ENCODE measurements at places on chromosomes 5 and 9.

- no peak for DNase-seq
Observed at GRCh38 chr5:37814699-37815098, 25.1 kb downstream of the GDNF start.

GRCh38 chr9:116499986-116500871 is 186.9 kb upstream of the TRIM32 start:
- no peak for DNase-seq

GRCh38 chr5:65073250-65073661 is 304.5 kb downstream of the CWC27 start:
- DNase-seq, result no peak

DNA sequence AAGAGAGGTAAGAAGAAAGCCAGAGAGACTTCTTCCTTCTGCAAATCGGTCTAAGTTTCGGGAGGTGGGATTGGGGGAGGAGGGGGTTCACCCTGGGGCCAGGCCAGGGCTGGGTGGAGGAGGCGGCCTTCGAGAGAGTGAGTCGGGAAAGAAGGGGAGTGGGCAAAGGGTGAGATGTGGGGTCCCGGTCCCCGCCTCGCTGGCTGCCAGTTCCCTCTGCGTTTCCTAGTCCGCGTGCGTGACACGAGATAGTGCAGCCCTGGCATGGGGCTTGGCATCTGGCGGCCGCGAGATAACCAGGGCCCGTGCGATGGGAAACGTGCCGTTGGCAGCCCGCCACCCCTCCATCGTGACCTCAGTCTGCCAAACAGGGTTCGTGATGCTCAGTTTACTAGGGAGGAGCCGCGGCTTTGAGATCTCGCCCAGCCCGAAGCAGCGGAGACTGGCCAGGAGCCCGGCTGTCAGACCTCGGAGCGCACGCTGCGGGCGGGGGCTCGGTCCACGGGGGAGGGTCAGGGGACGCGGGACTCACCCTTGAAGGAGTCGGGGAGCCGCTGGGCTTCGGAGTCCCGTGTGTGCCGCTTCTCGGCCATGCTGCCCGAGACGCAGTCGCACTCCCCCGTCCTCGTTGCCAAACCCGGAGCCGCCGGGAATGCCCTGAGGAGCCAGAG is at the start of gene STOM:
Gene STOM, minus strand, starts transcription at position 656 of the 671 bp plus-strand sequence. Its CDS starts 63 bp downstream, at position 593.
- DNase-seq, result peak; percentile 79

DNA sequence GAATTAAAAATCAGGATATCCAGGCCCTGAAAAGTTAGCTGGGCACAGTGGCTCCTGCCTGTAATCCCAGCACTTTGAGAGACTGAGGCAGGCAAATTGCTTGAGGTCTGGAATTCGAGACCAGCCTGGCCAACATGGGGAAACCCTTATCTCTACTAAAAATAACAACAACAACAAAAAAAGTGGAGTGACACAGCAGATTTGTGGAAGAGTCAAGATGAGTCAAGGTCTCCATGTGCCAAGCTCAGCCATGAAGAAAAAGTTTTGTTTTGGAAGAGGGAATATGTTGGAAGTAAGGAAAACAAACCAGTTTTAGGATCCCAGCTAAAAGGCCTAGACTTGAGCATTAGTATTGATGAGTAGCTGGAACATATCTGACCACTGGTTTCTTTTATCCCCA is 14.7 kb downstream of the LRRC70 start:
- no peak for DNase-seq

GRCh38 chr5:73637565-73637964 is 11.6 kb downstream of the ARHGEF28 start:
- no peak for DNase-seq

DNA sequence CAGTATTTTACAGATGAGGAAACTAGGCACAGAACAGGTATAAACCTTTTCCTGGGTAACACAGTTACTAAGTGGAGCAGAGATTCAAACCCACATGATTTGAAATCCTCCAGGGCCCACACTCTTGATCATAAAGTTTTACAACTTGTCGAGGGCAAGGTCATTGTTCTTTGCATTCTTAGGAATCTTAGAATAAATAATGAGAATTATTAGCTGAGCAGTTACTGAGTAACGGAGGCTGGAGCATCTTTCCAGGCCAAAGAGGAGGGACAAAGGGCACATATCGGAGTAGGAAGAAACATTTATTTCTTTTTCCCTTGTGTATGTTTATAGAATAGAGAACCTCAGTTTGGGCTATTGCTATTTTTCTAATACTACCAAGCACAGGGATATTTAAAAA is 27.1 kb upstream of the F2R start:
- no peak for DNase-seq

GRCh38 chr9:132456241-132456640 is 46.2 kb downstream of the CFAP77 start:
- DNase-seq, result no peak

- no peak for DNase-seq
Observed at GRCh38 chr9:4980086-4980727, 4.9 kb upstream of the JAK2 start.

GRCh38 chr5:20498926-20499325 is 510.9 kb upstream of the CDH18 start:
- no peak for DNase-seq

DNA sequence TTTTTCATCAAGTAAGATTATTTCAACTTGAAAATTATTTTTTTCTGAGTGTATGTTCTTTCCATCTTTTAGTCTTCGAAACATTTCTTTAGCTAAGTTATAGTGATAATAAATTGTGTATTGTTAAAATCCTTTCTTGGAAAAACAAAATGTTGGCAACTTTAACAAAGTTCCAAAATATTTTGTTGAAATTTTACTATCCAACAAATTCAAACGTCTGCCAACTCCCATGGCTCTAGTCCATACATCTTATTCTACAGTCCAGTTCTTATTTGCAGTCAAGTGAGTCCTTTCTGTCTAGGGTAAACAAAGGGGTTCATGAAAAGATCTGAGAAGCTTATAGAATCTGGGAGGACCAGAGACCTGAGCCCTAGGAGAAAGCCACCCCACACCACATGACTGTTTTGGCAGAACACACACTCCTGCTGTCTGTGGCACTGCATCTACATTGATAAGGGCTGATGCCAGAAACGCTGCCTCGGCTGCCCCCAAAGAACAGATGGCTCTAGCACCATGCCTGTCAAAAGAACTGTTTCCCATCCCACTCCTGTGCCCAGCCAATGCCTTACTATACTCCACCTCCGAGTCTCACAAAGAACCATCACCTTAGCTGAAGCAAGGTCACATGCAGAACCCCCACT is 47.5 kb downstream of the FEM1C start:
- DNase-seq, result no peak

DNA sequence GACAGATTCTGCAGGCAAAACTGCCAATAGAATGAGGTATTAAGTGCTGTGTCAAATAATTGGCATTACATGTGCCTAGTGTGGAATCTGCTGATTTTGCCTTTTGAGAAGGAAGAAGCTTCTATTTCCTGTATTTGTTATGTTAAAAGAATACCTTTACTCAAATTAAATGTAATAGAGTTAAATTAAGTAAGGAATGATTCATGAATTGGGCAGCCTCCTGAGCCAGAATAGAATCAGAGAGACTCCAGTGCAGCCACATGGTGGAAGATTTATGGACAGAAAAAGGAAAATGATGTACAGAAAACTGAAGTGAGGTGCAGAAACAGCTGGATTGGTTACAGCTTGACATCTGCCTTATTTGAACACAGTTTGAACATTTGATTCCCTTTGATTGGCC is 464.4 kb upstream of the SEMA6A start:
- DNase-seq, result no peak

- peak; percentile 33 for DNase-seq
Observed at GRCh38 chr9:69027355-69028097, 8.0 kb upstream of the FXN start.

GRCh38 chr9:114233491-114234185 is 78.3 kb downstream of the COL27A1 start:
- no peak for DNase-seq

- DNase-seq, result no peak
Observed at GRCh38 chr9:79799691-79800335, 228.0 kb downstream of the TLE4 start.

- DNase-seq, result no peak
Observed at GRCh38 chr9:96141666-96142065, 160.3 kb downstream of the HSD17B3 start.

- DNase-seq, result no peak
Observed at GRCh38 chr5:169861934-169862333, 118.4 kb downstream of the INSYN2B start.

DNA sequence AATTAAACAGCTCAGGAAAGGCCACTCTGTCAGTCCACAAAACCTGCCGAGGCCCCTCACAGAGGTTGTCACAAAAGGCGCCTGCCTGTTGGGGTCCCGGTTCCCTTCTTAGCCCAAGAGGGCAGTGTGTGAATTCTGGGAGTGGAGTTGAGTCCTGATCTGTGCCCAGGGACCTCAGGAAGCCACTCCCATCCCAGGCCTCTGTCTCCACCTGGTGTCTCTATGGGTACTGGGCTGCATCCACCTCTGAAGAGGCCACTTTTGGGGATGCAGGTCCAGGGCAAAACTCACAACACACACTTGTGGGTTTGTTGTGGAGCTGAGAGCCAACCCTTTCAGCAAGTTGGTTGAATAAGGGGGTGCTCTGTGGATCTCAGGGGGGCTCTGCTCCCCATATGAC is 74.3 kb upstream of the STXBP1 start:
- DNase-seq, result no peak

- no peak for DNase-seq
Observed at GRCh38 chr5:587403-587802, 24.7 kb upstream of the CEP72 start.
